ENCODE measurements at places on chromosomes 1 and 21.

DNA sequence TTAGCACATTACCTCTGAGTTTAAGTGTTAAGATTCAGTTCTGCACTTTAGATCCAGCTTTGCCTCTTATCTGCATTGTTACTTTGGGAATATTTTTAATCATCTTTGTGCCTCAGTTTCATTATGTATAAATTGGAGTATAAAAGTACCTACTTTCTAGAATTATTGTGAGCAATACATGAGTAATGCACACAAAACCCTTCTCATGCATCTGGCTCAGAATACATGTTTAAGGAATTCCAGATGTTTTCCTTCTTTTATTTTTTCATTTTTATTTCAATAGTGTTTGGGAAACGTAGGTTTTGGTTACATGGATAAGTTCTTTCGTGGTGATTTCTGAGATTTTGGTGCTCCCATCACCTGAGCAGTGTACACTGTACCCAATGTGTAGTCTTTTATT is 14.2 kb downstream of the C8A start:
- no peak for DNase-seq

DNA sequence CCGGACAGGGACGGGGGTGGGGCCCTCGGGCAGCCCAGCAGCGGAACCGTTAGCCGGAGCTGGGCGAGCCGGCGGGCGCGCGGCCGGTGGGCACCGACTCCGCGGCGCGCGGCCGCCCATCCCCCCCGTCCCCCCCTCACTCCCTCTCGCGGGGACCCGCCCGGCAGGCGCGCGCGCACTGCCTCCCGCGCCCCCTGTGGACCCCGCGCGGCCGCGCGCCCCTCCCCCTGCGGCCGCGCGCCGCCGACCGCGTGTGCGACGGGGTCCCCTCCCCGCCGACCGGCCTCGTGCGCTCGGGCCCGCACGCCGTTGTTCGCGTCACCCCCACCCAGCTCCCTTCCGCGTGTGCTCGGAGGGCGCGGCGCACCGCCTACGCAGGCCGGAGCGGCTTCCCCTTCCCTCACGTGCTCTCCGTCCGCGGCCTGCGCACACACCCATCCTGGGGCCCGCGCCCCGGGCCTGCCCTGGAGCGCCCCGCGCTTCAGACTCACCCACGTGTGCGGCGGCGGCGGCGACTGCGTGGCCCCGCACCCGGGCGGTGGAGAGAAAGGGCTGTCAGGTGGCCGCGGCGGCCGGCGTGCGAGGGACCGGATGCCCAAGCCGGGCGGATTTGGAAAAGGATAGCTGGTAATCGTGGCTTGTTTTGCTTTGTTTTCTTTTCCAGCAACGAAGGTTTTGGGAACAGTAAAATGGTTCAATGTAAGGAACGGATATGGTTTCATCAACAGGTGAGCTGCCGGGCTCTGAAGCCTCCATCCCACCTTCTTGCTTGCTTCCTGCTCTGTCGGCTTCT is 717 bp downstream of the YBX1 start:
- DNase-seq, result peak; percentile 56

GRCh38 chr1:153614189-153614900 is 1.4 kb upstream of the S100A16 start:
- DNase-seq, result no peak

- DNase-seq, result no peak
Observed at GRCh38 chr21:38223893-38224540, 32.8 kb upstream of the KCNJ15 start.

DNA sequence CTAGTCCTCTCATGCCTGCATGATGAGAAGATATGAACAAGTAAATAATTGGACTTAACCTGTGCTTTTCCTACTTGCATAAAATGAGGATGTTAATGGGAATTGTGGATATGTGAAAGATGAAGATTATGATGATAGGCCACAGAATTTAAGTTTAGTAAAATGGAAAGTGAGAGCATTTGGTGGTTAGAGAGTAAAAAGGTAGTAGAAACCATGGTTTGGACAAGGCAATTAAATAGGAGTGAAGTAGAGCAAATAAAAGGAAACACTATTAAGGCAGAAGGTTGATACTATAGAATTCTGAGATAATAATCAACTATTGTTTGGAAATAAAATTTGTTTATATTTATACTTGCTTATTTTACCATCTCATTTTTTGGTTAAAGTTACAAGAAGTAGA is 1162.5 kb downstream of the MRPL39 start:
- DNase-seq, result no peak

All from effector CD4-positive, alpha-beta T cell (primary cell).